ENCODE measurements at places on chromosomes 2 and 18.

DNA sequence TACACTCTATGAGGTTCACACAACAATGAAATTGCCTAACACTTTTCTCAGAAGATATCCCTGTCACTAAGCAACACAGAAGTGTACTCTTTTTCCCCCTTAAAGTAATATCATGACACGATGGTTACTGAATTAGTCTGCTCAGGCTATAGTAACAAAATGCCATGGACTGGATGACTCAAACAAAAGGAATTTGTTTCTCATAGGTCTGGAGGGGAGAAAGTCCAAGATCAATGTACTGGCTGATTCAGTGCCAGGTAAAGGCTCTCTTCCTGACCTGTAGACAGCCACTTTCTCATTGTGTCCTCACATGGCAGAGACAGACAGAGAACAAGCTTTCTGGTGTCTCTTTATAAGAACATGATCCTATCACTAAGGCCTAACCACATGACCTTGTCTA lies 211.9 kb downstream of the RBM43 start:
- no peak for DNase-seq

DNA sequence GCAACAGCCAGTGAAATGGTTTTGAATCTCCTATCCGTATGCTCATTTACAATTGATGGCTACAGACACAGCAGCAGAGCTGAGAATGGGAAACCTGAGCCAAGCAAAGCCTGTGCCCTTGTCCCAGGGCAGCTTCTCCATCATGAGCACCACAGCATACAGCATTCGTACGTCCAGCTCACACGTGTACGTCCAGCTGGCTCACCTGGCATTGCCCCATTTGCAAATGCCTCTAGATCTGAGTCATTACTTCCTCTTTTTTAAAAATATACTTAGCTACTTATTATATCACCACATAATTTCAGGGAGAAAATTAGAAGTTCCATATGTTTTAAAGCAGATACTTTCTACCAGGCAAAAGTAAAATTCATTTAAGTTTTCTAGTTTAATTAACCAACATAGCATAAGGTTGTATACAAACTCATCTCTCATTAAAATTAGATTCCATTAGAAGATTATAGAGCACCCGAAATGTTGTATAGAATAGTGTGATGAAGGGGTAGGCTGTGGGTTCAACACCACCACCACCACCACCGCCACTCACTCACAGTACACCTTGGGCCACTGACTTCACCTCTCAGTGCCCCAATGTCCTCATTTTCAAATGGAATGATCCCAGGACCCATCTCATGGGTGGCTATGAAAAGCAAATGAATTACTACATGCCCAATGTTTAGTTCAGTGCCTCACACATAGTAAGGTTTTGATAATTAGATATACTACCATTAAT lies 31.4 kb upstream of the TMEM177 start:
- no peak for DNase-seq

- DNase-seq = no peak
These were observed 226.0 kb upstream of the LRRTM1 start for GRCh38 chr2:80530442-80531064.

GRCh38 chr2:202005272-202005887 lies 28.3 kb upstream of the FZD7 start:
- DNase-seq = no peak

DNA sequence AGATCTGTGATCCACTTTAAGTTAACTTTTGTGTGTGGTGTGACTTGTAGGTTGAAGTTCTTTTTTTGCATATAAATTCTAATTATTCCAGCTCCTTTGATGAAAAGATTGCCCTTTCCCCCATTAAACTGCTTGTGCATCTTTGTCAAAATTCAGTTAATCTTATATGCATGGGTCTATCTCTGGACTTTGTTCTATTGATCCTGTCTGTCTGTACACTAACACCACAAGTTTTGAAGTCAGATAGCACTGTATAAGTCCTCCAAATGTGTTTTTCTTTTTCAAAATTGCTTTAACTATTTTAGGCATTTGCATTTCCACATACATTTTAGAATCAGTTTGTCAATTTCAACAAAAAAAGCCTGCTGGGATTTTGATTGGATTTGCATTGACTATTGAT lies 137.6 kb downstream of the BCL11A start:
- DNase-seq = no peak

GRCh38 chr2:236861944-236862343 lies 223.7 kb upstream of the COPS8 start:
- DNase-seq = no peak

DNA sequence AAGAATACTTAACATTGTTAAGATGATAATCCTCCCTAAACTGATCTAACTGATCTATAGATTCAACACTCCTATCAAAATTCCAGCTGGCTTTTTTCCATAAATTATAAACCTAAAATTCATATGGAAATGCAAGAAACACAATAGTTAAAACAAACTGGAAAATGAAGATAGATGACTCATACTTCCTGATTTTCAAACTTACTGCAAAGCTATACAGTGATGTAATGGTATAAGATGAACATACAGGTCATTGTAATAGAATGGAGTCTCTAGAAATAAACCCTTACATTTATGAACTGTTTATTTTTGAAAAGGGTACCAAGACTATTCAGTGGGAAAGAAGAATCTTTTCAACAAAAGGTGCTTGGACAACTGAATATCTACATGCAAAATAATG lies 32.3 kb downstream of the UBXN4 start:
- DNase-seq = no peak

GRCh38 chr2:161999321-161999720 lies 74.7 kb downstream of the DPP4 start:
- DNase-seq = no peak

GRCh38 chr2:71925268-71926088 lies 222.2 kb downstream of the CYP26B1 start:
- DNase-seq = no peak

DNA sequence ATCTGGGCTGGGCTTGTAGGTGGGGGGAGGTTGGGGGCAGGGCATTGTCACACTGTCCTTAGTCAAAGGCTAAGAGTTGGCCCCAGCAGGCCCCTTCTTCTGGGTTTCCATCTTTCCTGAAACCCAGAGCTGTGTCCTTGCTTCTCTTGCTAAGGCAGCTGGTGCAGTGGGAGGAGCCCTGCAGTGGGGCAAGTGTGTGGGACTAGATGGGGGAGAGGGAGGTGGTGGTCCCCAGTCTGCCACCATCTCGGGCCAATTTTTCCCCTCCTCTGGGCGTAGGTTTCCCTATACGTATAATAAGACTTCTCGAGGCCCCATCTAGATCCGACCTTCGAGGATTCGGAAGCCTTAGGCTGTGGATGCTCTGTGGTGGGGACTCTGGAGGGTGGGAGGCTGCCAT lies 3.5 kb downstream of the KCNF1 start:
- DNase-seq = no peak

DNA sequence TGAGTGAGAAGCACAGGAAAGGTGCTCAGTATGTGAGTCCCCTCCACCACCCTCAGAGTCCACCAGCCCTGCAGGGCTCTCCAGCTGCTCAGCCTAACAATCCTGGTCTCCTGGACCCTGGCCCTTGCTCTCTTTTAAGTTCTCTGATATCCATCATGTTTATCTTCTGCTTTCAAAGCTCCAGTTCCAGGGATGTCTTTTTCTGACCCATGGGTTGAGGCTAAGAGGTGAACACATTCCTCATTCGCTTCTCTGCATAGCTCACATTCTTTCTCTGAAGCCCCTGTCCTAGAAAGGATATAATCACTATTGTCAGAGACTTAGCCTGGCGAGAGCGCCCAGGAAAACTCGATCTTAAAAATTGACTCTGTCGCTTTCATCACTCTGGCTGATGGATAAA lies 86.4 kb downstream of the ARL4C start:
- DNase-seq = no peak

DNA sequence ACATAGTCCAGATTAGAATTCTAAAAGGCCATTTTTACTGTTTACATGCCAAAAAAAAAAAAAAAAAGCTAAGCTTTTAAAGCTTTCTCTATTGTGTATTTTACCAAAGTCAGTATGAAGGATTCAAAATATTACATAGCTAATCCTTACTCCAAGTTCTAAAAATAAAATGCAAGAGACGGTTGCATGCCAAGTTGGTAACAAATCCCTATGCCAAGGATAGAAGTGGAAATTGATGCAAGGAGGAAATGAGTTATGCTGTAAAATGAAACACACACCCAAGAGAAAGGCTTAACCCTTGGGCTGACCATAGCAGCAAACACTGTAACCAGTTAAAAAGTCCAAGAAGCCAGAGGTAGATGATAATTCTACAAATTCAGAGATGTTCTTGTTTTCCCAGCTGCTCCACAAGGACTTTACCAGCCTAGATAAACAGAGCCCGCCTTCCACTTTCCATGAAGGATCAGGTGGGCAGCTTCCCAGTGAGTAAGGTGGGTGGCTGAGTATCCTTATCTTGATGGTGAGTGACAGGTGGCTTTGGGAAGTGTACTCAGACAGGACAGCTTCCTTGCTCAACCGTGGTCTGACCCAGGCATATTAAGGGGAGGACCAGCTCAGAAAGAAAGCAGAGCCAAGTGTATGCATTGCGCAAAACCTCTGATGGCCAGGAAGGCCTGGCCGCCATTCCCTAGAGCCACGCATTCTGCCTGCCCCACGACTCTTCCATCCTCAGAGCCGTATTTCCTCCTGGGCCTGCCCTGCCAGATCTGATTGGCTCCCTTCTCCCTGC lies 34.4 kb downstream of the ATP8B1 start:
- DNase-seq = no peak

DNA sequence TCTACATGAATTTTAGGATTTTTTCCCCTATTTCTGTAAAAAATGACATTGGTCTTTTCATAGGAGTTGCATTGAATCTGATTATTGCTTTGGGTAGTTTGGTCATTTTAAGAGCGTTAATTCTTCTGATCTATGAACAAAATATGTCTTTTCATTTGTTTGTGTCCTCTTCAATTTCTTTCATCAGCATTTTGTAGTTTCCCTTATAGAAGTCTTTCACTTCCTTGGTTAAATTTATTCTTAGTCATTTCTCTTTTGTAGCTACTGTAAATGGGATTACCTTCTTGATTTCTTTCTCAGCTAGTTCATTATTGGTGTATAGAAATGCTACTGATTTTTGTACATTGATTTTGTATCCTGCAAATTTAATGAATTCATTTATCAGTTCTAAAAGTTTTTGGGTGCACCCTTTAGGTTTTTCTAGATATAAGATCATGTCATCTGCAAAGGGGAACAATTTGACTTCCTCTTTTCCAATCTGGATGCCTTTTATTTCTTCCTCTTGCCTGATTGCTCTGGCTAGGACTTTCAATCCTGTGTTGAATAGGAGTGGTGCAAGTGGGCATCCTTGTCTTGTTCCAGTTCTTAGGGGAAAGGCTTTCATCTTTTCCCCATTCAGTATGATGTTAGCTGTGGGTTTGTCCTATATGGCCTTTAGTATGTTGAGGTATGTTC lies 36.6 kb upstream of the AAK1 start:
- no peak for DNase-seq

DNA sequence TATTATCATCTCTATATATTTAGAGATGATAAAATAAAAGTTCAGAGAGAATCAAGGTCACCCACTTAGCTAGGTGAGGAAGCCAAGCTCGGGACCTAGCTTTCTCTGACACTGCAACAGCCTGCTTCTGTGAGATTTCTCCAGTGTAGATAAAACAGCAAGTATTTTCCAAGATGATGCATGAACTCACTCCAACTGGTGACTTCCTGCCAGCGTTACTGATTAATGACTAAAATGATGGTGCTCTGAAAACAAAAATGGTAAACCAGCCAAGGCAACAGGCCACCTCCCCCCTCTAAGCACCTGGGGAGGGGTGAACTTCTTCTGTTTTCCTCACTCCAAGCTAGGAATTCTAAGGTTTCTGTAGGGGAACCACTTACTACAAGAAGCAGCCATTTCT lies 510.2 kb upstream of the ID2 start:
- no peak for DNase-seq

DNA sequence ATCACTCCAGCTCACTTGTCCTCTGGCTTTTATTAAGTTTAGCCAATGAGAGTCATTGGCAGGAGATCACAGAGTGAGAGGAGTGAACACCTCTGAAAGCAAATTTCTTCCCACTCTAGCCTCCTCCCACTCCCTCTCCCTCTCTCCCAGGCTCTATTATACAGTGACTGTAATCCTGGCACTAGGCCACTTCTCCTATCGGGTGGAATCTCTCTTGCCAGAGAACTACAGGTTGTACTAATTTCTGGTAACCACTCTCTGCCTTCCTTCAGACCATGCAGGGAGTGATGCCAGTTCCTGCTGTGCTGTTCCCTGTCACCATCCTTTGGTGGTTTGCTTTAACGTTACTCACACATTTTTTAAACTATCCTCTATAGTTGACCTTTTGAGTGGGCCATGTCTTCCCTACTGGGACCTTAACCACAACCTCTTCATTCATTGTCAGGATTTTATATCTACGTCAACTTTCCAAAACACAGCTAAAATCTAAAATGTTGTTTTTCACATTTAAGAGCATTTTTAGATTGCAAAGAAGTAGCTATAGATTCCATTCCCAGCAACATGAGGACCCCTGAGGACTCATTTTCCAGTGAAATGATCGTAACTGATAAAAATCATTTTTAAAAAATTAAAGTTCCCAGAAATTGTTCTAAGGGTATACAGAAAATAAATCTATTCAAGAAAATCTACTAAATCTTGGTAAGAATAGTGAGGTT lies 217.1 kb downstream of the MREG start:
- DNase-seq = no peak

DNA sequence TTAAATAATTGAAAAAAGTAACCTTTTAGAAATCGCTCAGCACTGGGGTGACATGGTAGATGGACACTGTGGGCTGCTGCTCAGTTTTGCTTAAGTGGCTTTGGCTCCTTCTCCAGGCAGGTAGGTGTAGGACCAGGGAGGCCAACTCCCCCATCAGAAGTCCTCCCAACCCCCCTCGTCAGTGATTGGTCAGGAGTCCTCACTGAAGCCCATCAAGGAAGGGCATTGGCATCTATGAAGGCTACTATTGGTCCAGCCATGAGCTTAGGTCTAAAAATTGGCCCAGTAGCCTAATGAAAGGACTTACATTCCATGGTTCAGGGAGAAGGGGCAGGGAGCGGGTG lies 34.7 kb downstream of the ST3GAL5 start:
- peak; percentile 36 for DNase-seq

DNA sequence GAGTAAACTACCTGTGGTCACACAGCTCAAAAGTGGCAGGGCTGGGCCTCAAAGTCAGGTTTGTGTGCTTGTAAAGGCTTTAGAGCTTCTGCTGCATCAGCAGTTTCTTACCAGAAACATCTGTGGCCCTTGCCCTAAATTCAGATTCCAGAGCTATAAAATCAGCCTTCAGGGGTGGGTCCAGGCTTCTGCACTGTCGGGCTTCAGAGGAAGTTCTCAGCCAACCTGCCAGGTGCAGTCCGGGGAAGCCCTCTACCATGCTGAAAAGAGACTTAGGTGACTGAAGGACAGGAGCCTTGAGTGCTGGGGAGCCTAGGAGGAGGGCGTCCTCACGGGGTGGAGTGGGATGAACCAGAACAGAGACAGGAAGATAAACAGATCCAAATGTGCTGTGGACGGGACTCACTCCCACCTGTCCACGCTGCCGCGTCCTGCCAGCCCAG lies 69.9 kb upstream of the HS6ST1 start:
- DNase-seq = no peak

GRCh38 chr2:199977984-199978415 lies 22.6 kb downstream of the MAIP1 start:
- peak; percentile 31 for DNase-seq

All from activated naive CD8-positive, alpha-beta T cell treated with anti-CD3 and anti-CD28 coated beads, Interleukin-2, amount 50 U/mL, for 24 hours (primary cell).